Activated CD4-positive, alpha-beta T cell treated with anti-CD3 and anti-CD28 coated beads, Interleukin-2, amount 10 ng/mL, durations not matched to agents 7 days and 5 days (primary cell): ENCODE measurements at places on chromosomes 2 and 18.

GRCh38 chr2:174235680-174236079, 12.7 kb downstream of the OLA1 start:
- H3K36me3 ChIP-seq: peaks cover 11% of the 10 kb centered on the region
- H3K4me1 ChIP-seq: peaks cover 15% of the 10 kb centered on the region
- no peak overlapping the region for H3K4me3 ChIP-seq
- DNase-seq: no peak
- no peak overlapping the region for H3K27ac ChIP-seq
- H3K27me3 ChIP-seq: no peaks in the 10 kb centered on the region

DNA sequence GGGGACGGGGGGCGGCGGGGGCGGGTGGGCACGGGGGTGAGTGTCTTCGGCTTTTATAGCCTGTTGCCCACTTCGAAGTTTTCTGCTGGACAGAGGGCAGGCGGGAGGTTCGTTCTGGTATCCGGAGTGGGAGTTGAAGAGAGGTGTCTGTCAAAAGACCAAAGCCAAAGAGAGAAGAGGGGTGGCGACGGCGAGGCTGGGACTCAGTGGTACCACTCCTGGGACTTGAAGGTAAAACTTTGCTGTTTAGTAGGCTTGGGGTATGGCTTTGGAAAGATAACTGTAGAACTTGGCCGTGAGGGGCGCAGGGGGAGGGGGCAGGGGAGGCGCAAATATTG, 215.8 kb upstream of the DTNA start:
- peaks cover 39% of the 10 kb centered on the region for H3K27me3 ChIP-seq
- no peak overlapping the region for H3K27ac ChIP-seq
- peaks cover 4% of the 10 kb centered on the region for H3K4me1 ChIP-seq

GRCh38 chr2:85853499-85854165, 35.2 kb downstream of the ST3GAL5 start:
- peak; percentile 61 for DNase-seq
- peak overlapping the region; percentile 74 for H3K4me3 ChIP-seq
- H3K36me3 ChIP-seq: peaks cover 70% of the 10 kb centered on the region
- H3K4me1 ChIP-seq: peaks cover 65% of the 10 kb centered on the region
- no peaks in the 10 kb centered on the region for H3K27me3 ChIP-seq
- H3K27ac ChIP-seq: peak overlapping the region; percentile 100

DNA sequence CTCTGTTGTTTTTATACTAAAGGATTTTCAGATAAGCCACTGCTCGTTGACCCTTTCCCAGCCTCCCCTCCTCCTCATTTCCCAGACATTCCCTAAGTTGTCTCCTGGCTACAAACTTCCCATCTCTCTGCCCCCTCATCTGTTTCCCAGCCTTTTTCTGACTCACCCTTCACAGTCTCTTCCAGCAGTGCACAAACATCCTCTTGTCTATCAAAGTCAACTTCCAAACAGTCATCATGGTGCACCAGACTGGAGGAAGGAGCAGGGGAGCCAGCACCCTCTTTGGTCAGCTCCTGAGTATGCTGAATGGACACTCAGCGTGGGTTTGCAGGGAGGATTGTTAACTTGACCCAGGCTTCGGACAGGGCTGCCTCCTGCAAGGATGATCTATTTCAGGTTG, 26.6 kb upstream of the SPRED2 start:
- no peak for DNase-seq
- no peaks in the 10 kb centered on the region for H3K4me1 ChIP-seq
- H3K27ac ChIP-seq: no peak overlapping the region
- H3K27me3 ChIP-seq: peaks cover 48% of the 10 kb centered on the region
- H3K36me3 ChIP-seq: no peaks in the 10 kb centered on the region
- no peak overlapping the region for H3K4me3 ChIP-seq

GRCh38 chr2:85769236-85769982, 15.6 kb downstream of the ATOH8 start:
- H3K27ac ChIP-seq: no peak overlapping the region
- no peaks in the 10 kb centered on the region for H3K4me1 ChIP-seq
- H3K4me3 ChIP-seq: no peak overlapping the region
- no peak for DNase-seq

- no peak overlapping the region for H3K27ac ChIP-seq
- H3K4me1 ChIP-seq: no peaks in the 10 kb centered on the region
- H3K4me3 ChIP-seq: no peak overlapping the region
- no peaks in the 10 kb centered on the region for H3K36me3 ChIP-seq
These were observed 38.8 kb downstream of the INHBB start for GRCh38 chr2:120384486-120385354.

- peaks cover 27% of the 10 kb centered on the region for H3K4me1 ChIP-seq
- no peaks in the 10 kb centered on the region for H3K27me3 ChIP-seq
- H3K4me3 ChIP-seq: no peak overlapping the region
- no peak overlapping the region for H3K27ac ChIP-seq
- H3K36me3 ChIP-seq: peaks cover 28% of the 10 kb centered on the region
These were observed 46.7 kb downstream of the METTL8 start for GRCh38 chr2:171387052-171387451.

- peaks cover 86% of the 10 kb centered on the region for H3K36me3 ChIP-seq
- DNase-seq: no peak
- H3K4me1 ChIP-seq: peaks cover 6% of the 10 kb centered on the region
- H3K27me3 ChIP-seq: no peaks in the 10 kb centered on the region
- H3K4me3 ChIP-seq: no peak overlapping the region
- no peak overlapping the region for H3K27ac ChIP-seq
These were observed 12.7 kb downstream of the KDM3A start for GRCh38 chr2:86453836-86454235.

DNA sequence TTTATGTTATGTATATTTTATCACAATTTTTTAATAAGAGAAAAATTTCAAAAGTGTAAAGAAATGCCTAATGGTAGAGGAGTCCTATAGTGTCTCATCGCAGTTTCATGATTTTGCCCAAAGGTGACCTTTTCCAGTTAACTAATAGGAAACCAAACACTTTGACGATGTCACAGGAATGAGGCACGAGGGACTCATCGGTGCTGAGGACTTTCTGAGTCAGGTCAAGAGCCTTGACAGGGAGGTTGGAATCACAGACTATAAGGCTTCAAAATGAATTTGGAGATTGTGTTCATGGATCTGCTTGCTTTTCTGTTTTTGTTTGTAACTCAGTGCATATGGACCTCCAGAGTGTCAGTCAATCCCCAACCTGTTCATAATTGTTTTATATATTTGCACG, 15.1 kb upstream of the RTTN start:
- no peaks in the 10 kb centered on the region for H3K4me1 ChIP-seq

DNA sequence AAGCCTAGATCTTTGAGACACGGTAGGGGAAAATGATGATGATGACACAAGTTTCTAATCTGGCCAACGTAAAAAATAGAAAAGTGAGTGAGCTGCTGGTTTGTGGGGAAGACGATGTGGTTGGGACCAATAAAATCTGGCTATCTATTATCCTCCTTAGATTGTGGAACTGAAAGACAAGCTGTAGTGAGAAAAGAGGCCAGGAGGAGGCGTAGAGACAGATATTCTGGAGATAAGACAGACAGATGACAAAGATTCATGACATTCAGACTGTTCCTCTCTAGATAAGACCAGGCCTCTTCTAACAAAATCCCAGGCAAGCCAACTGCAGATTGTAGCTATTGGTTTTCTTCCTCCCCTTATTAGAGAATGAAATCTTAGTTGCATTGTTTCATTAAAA, 376.3 kb upstream of the UBE2E3 start:
- no peak overlapping the region for H3K4me3 ChIP-seq
- no peaks in the 10 kb centered on the region for H3K36me3 ChIP-seq
- H3K4me1 ChIP-seq: no peaks in the 10 kb centered on the region
- peaks cover 2% of the 10 kb centered on the region for H3K27me3 ChIP-seq
- DNase-seq: no peak

- no peak overlapping the region for H3K4me3 ChIP-seq
- no peaks in the 10 kb centered on the region for H3K27me3 ChIP-seq
- DNase-seq: no peak
- H3K4me1 ChIP-seq: no peaks in the 10 kb centered on the region
- no peaks in the 10 kb centered on the region for H3K36me3 ChIP-seq
These were observed 138.4 kb downstream of the TCF4 start for GRCh38 chr18:55449412-55450140.

- no peaks in the 10 kb centered on the region for H3K36me3 ChIP-seq
- H3K4me3 ChIP-seq: no peak overlapping the region
- H3K27me3 ChIP-seq: no peaks in the 10 kb centered on the region
- no peak overlapping the region for H3K27ac ChIP-seq
- no peak for DNase-seq
These were observed 1621.3 kb downstream of the SUCLG1 start for GRCh38 chr2:82837588-82838304.

DNA sequence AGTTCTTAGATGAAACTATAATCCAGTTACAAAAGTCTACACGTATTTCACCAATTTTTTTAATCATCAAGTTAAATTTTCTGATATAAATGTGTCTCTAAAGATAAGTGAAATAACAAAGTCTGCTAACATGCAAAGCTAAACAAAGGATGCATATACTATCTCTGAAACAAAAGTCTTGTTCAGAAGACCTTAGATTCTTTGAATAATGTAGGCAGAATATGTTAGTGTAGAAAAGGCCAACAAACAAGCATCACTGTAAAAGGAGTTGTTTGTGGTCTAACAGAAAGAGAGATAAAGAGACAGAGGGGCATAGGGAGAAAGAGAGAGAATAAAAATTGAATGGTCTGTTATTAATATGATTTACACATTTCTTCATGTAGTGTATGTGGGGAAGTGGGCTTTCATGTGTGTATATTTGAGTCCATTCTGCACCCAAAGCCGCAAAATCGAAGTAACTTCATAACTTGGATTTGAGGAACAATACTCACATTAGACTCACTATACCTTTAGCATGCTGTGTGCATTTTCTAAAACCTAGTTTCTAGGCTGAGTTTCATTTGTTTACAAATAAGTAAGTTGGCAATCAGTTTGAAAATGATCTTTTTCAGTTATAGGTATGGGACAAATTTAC, 734.8 kb upstream of the REG3G start:
- H3K36me3 ChIP-seq: no peaks in the 10 kb centered on the region
- no peaks in the 10 kb centered on the region for H3K4me1 ChIP-seq
- H3K27me3 ChIP-seq: no peaks in the 10 kb centered on the region
- no peak overlapping the region for H3K4me3 ChIP-seq

- H3K27ac ChIP-seq: no peak overlapping the region
- H3K4me3 ChIP-seq: no peak overlapping the region
- no peaks in the 10 kb centered on the region for H3K4me1 ChIP-seq
- no peak for DNase-seq
- H3K27me3 ChIP-seq: peaks cover 26% of the 10 kb centered on the region
These were observed 95.3 kb downstream of the EVA1A start for GRCh38 chr2:75465317-75465984.

DNA sequence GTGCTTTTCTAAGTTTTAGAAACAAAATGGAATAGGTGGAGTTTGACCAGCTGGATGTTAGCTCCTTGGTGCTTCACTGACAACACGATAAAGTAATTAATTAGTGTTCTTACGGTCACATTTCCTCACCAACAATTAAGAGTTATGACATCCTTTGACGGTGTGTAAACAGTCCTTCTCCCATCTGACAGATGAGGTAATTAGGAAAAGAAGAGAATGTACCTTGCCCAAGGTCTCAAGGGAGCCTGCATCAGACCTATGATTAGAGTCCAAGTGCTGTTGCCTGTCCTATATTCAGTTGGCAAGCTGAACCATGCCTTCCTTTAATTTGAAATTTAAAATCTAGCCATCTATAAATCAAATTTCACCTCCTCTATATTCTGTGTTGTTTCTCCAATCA, 48.3 kb upstream of the STK17B start:
- peaks cover 26% of the 10 kb centered on the region for H3K36me3 ChIP-seq
- DNase-seq: no peak

DNA sequence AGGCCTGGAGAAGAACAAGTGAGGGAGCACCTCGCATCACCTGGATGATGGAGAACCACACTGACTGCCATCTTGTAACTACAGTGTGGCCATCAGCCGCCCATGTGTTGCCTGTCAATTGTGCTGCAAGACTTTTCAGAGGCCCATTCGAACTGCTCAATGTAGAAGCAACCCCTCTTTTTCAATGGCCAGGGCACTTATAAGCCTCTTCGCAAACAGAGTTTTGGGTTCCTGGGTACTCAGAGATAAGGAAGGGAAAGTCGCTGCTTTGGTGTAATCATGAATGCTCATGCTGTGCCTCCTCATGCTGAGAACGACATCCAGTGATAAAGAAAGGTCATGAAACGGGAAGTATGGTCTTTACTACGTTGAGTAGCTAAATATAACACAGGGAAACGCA, 143.9 kb upstream of the SLC39A10 start:
- H3K4me1 ChIP-seq: peaks cover 22% of the 10 kb centered on the region
- H3K36me3 ChIP-seq: peaks cover 38% of the 10 kb centered on the region
- H3K27me3 ChIP-seq: no peaks in the 10 kb centered on the region
- no peak for DNase-seq
- no peak overlapping the region for H3K27ac ChIP-seq

DNA sequence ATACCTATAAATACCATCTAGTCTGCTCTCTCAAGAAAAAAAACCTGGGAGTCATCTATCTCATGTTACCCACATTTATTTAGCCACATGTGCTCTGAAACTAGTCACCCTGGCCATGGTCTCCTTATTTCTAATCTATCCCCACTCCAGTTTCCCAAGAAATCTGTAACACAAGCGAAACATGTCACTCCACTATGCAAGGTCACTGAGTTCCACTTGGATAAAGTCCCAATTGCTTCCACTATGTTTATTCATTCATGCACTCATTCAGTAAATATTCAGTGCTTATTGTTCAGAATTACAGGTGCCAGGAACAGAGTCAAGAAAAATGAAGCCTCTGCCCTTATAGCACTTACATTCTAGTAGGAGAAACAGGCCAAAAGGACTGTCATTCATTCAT, 369.4 kb upstream of the CYRIA start:
- H3K27me3 ChIP-seq: no peaks in the 10 kb centered on the region
- H3K36me3 ChIP-seq: no peaks in the 10 kb centered on the region
- H3K4me3 ChIP-seq: no peak overlapping the region

- no peaks in the 10 kb centered on the region for H3K27me3 ChIP-seq
- H3K4me1 ChIP-seq: no peaks in the 10 kb centered on the region
- no peaks in the 10 kb centered on the region for H3K36me3 ChIP-seq
- no peak for DNase-seq
- no peak overlapping the region for H3K27ac ChIP-seq
These were observed 1216.6 kb upstream of the PIK3C3 start for GRCh38 chr18:40738321-40738880.

- no peak overlapping the region for H3K4me3 ChIP-seq
- peaks cover 7% of the 10 kb centered on the region for H3K4me1 ChIP-seq
- no peak for DNase-seq
- H3K27me3 ChIP-seq: peaks cover 15% of the 10 kb centered on the region
- H3K27ac ChIP-seq: no peak overlapping the region
These were observed 78.6 kb upstream of the GALNT5 start for GRCh38 chr2:157178874-157179273.

- H3K4me1 ChIP-seq: no peaks in the 10 kb centered on the region
- no peaks in the 10 kb centered on the region for H3K27me3 ChIP-seq
- no peak overlapping the region for H3K27ac ChIP-seq
These were observed 11.4 kb upstream of the PER2 start for GRCh38 chr2:238299803-238300202.

- no peaks in the 10 kb centered on the region for H3K27me3 ChIP-seq
- H3K4me3 ChIP-seq: no peak overlapping the region
- H3K4me1 ChIP-seq: peaks cover 10% of the 10 kb centered on the region
These were observed 45.2 kb upstream of the B3GNT2 start for GRCh38 chr2:62150597-62151305.

DNA sequence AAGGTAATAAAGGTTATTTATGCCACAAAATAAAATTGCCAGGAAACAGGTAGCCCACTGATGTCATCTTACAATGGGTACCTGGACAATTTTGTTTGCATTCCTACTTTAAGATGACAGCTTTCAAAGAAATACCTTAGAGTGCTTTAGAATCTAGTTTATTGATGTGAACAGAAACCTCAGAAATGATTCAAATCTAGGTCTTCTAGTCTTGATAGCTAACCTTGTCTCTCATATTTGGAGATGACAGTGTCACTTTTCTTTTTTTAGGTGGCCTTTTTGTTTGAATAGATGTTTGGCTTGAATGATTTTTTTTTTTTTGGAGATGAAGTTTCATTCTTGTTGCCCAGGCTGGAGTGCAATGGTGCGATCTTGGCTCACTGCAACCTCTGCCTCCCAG, 69.1 kb downstream of the PIK3C3 start:
- H3K27ac ChIP-seq: no peak overlapping the region
- no peak for DNase-seq
- H3K27me3 ChIP-seq: no peaks in the 10 kb centered on the region
- H3K4me1 ChIP-seq: peaks cover 23% of the 10 kb centered on the region
